CD4-positive, alpha-beta T cell treated with Interleukin-1 beta for 1 hour (primary cell): ENCODE measurements at places on chromosomes 2 and 18.
A peak's percentile ranks its signal among the peaks of the same experiment; 100 is the strongest.

DNA sequence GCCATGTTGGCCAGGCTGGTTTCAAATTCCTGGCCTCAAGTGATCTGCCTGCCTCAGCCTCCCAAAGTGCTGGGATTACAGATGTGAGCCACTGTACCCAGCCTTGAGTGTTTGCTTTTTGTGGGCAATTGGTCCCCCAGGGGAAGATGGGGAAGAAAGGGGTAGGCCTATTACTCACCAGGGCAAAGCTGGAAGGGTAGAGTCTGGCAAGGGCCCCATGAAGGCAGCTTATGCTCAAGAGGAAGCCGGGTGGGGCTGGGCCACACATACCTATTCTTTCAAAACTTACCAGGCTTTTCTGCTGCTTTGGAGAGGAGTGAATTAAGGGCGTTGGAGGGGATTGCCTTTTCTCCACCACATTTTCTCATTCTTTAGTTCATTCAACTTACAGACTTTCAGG lies 24.5 kb upstream of the CD28 start:
- DNase-seq = no peak

- no peak for DNase-seq
Measured at GRCh38 chr18:47983055-47983454, 52.6 kb upstream of the SMAD2 start.

DNA sequence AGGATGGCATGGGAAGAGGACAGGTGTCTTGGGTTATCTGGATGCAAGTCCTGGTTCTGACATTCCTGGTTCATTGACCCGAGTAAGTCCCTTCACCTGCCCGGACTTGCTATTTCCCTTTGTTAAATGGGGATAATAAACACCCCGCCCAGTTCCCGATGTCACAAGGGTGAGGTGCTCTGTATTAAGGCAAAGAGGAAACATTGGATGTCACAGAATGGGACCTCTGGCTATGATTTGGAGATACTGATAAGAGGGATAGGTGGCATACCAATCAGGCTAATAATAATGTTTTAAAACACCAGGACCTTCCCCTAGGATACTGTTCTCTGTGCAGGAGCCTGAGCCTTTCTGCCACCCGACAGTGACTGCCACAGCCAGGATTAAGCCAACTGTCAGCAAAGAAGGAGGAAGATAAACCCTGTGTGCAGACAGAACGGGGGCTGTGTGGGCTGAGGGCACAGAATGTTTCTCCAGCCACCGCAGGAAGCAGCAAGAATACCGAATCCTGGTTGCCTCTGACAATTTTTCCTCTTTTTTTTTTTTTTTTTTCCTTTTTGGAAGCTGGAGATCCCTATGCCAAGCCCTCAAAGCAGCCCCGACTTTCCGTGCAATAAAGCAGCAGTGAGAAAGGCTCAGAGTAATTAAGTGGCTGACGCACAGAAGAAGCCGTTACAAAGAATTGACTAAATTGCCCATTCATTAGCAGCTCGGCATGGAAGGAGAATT lies 336.6 kb downstream of the SMAD2 start:
- DNase-seq = no peak

GRCh38 chr2:239262484-239263230 lies 138.2 kb downstream of the HDAC4 start:
- DNase-seq = no peak

DNA sequence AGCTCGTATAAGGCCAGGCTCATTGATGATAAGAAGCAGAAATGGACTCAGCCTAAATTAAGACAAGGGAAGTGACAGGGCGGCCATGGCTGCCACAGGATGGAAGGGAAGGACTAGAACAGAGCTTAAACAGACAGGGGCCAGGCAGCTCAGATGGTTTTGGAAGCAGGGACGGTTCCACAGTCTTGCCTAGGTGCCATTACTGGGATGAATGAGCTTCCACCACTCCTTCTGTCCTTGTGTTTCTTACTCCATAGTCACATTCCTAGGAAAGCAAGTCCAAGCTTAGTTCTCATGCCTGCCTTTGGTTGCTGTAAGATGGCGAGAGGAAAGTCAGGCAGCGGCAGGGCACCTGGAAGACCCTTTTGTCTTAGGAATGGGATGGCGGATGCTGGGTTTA lies 11.9 kb downstream of the GNLY start:
- no peak for DNase-seq

DNA sequence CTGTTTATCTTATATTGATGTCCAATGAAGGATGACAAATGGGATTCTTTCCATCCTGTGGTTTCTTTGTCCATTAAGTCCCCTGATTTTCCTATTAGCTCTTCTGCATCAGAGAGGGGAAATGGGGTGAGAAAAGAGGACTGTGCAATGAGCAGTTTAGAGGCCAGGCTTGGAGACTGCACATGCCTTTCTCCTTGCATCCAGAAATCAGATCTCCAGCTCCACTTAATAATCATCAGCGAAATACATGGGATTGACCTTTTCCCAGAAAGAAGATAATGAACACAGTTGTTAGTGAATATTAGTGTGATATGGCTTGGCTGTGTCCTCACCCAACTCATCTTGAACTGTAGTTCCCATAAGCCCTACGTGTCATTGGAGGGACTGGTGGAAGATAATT lies 697.4 kb downstream of the CBLN2 start:
- DNase-seq = no peak

DNA sequence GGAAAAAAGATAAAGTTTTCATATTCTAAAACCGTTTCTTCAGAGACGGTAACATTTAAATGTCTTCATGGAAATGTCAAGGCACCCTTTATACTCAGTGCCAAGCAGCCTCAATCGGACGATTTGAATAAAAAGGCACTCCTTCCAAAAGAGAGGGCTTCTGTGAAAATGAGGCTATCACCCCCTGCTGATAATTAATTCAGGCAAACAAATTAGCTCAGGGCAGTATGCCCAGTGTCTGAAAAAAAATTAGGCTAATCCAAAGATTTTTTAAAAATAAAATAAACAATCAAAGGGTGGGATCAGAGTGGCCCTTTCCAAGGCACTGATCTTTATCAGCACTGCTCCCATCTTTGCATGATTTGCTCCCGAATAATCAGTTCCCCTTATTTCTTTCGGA lies 151.0 kb upstream of the PID1 start:
- no peak for DNase-seq

GRCh38 chr18:23283916-23284430 lies 148.7 kb downstream of the CABLES1 start:
- DNase-seq = no peak

GRCh38 chr2:218852911-218853667 lies 6.5 kb upstream of the WNT6 start:
- peak; percentile 58 for DNase-seq
